ENCODE measurements at places on chromosomes 16 and 17.

DNA sequence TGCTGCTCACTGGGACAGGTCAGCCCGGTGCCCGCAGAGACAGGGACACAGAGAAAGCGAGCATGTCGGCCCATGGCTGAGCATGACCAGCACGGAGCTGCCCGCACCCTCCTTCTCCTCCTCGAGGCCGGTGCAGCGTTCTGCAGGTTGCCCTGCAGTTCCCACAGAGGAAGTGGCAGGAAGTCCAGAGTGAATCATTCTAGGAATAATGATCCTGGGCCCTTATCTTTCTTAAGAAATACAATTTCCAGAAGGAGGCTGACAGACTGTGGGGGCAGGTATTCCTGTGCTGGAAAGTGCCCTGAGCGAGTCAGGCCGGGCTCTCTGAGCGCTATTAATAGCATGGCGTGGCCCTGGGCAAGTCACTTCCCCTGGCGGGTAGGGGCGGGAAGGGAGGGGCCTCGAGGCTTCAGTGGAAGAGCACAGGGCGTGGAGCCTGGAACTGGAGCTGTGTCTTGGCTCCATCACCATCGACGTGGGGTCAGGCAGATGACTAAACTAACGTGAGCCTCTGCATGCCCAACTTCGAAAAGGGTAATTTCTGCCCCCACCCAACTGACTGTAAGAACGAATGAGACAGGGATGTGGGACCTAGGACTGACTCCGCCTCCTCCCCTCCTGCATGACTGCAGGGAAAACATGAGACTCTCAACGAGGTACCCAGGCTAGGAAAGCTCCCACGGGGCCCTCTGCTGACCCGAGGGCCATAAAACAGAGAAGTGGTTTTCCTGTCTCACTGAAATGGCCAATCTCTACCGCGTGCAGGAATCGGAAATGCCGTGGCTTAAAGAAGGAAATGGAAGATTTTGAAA is 9.8 kb downstream of the TMEM204 start:
- no peak for DNase-seq

DNA sequence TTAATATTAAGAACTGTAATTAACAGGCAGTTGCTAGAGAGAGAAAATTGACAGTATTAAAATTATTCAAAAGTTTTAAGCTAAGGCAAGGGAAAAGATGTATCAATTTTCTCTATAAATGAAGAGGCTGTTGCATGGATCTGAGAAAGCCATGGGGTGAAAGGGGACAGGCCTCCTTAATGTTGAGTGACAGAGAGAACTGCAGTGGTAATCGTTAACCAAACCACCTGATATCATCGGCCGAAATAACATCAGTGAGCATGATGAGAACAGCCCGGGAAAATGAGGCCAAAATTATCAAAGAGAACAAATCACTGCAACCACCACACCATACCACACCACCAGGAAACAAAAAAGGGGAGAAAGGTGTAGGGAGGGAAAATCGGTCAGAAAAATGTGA is 3.6 kb downstream of the ZNF423 start:
- DNase-seq = no peak

DNA sequence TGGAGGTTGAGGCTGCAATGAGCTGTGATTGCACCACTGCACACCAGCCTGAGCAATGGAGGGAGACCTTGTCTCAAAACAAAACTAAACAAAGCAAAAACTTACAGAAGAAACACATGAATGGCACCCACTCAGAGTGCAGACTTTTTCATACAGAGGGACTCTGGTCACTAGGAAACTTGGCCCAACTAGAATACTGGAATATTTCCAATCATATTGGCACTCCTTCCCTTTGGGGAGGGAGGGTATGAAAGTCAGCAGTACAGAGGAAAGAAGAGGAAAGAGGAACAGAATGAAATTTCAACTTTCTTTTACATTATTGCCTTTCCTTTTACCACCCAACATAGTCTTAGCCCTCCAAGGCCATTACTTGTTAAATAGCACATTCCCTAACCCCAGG is 28.2 kb downstream of the CMTR2 start:
- DNase-seq = no peak

DNA sequence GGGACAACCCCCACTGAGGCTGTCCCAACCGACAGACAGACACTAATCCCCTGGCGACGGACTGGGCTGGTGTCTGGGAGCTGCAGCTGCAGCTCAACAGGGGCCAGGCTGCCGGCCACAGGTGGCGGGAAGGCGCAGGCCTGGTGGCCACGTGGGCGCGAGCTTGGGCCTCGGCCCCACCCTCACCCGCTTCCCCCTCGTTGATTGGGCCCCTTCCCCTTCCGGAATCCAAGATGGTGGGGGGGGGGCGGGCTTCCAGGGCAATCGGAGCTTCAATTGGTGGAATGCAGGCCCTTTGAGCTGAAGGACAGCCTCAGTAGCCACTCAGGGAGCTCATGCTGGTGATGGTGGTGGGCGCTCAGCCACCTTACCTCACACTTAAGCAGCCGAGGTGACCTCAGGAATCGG is 8.7 kb upstream of the TBX4 start:
- DNase-seq = no peak

GRCh38 chr17:20010099-20010863 is 1.1 kb downstream of the SPECC1 start:
- DNase-seq = no peak

GRCh38 chr16:30539000-30539964 is 4.6 kb upstream of the ZNF747 start:
- no peak for DNase-seq

DNA sequence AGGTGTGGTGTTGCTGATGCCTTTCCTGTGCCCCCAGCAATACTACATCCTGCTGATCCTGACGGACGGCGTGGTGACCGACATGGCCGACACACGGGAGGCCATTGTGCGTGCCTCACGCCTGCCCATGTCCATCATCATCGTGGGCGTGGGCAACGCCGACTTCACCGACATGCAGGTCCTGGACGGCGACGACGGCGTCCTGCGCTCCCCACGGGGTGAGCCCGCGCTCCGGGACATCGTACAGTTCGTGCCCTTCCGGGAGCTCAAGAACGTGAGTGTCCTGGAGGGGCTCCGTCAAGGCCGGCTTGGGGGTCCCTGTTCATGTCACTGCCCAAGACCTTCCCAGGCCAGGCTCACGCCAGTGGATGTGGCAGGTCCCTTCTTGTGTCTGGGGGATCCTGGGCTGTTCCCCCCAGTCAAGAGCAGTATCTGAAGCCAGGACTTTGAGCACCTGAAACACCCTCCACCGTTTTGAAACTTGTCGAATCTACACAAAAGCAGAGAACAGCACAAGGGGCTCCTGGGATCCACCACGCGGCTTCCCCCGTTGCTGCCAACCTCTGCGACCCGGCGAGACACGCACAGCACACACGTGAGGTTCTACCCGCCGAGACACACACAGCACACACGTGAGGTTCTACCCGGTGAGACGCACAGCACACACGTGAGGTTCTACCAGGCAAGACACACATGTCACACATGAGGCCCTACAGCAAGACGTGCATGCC is 17.9 kb upstream of the DPEP1 start:
- DNase-seq = no peak

DNA sequence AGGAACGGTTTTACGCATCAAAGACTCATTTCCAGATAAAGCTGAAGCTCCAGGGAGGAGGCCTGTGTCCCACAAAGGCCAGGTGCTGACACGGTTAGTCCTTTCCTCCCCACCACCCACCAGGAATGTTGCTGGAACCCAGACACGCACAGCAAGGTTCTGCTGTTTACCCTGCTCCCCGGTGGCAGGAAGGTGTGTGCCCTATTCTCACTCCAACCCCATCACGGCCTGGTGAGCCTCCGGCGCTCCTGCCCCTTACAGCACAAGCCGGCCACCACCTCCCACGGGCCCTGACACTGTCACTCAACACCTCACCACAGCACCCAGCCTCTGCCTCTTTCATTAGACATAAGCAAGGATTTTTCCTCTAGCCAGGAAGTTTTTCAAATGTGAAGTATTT is 47.8 kb downstream of the ANKRD11 start:
- DNase-seq = no peak

DNA sequence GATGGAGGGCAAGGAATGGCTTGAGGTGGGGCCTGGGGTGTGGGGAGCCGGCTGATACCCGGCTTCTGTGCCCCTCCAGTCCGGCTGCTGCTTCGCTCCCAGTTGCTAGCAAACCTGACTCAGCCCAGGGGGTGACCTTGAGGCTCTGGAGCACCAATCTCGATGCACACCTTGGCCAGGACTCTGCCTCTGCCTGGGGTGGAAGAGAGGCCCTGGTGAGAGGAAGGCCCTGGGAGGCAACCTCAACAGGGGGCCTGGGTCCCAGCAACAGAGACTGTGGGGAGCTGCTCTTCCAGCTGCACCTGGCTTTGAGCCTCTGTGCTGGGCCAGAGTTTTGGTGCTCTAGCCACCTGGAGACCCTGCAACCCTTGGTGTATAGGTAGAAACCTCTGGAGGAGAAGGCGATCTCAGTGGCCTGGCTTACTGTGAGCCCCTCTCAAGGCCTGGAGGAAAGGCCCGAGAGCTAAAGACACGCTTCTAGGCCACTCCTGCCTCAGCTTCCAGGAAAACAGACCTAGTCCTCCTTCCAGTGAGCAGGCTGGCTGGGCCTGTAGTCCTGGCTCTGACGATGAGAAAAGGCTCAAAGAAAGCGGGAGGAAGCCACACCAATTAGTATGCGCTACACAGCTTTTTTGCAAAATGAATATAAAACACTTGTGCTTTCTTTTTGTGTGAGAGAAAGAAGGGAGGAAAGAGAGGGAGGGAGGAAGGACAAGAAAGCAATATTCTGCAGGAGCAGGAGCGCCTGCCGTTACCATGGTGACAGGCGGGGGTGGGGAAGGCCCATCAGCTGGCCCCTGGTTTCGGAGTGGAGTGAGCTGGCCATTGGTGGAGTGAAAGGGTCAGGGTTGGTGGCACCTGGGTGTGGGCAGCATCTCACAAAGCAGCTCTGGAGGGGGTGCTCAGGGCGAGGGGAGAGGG is 51.0 kb downstream of the VAC14 start:
- DNase-seq = no peak

DNA sequence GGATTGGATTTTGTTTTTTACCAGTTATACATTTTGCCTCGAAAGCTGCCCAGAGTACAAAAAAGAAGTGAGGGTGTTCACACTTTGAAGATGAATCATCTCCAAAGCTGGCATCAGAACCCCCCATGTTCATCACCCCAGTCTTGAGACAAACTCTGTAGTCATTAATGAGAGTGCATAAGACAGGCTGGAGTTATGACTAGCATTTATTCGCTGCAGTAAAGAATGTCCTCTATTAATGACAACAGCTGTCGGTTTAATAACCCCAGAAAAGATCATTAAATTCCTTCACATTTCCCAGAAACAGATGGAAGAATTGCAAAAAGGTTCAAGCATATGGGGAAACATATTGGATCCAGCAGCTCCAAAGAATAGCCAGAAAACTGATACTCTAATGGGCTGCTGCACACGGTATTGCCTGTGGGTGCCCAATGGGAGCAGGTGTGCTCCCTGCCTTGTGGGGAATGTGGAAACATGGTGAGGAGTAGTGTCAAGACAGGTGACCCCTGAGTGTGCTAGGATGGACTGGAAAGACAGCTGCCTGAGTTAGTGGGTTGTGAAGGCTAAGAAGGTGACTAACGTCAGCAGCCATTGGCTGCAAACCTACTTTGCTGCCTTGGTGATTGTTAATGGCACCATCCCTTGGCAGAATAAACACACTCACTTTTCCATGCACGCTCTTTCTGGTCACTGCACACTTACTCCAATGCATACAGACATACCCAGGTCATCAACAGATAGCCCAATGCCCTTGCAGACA is 81.9 kb downstream of the AIPL1 start:
- no peak for DNase-seq

DNA sequence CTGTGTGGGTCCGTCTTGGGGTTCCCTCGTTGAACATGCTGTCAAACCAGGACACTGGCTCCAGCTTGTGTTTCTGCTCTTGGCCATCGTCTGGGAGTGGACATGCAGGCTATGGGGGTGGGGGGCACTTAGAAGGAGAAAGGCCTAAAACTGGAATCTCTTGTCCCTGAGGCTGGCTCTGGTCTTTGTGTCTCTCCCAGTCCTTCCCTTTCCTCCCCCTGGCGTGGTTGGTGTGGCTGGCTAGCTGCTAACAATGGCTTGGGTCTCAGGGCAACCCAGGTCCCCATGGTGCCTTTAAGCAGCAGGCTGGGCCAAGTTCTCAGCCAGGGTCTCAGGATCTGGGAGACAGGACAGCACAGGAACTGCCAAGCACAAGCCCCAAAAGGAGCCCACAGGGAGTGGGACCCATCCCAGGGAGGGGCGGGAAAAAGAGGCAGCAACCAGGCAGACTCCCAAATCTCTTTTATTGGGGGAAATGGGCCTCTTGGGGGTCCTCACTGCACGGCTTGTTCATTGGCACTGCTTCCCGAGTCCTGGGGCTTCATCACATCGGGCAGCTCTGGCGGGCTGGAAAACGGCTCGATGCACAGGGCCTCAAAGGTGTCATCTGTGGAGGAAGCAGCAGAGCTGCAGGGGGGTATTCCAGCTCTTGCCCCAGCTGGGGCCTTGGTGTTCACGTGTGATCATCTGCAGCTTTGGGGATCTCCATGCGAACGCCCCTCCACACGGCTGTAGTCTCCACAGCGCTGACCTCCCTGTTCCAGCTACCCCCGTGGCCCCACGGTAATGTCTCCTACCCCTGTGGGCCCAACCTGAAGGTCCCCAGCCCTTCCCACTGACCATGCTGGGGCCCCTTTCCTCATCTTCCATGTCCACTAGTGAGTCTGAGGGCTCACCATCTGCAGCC is 5.3 kb downstream of the ELOB start:
- no peak for DNase-seq

- no peak for DNase-seq
Observed at GRCh38 chr17:55266051-55266957, 1.5 kb downstream of the HLF start.

DNA sequence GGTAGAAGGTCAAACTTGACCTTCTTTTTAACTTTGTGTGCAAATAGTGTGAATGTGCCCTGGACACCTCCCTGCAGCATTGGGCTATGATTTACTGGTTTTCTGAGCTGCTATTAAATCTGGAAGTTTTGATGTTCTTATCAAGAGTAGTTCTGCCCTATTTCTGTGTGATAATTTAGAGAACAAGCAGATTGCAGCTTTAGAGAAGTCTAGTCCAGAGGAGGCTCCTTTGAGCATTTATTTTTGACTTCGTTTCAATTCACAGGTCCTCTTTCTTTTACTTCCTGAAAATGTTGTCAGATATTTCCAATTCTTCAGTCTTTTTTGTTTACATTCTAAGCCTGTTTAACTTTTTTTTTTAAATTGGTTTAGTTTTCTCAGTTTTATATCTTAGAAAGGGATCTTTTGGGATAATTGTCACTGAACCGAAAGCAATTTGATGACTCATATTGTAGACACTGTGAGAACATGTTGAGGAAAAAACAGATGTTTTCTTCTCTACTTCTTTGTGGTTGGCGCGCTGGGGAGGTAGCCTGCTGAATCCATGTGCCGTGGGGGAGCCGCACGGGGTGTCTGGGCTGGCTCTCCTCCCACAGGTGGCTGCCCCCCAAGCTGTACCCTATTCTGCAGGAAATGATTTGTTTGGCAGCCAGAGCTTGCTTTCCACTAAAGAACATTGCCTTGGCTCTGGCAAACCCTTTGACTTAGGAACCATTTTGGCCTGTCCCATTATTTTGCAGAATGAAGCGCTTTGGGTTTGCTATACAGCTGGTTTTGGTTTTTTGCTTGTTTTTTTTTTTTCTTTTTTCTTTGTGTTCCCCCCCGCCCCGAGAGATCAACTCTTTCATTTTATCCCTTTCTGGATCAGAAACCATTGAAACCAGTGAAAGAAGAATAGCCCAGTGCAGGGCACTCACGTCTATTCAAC is 53.4 kb downstream of the MFSD11 start:
- DNase-seq = peak; percentile 2

- no peak for DNase-seq
Observed at GRCh38 chr16:2370721-2371120, 30.2 kb upstream of the ABCA3 start.

All from activated CD8-positive, alpha-beta memory T cell treated with anti-CD3 and anti-CD28 coated beads for 1 hour (primary cell).